ENCODE measurements at places on chromosomes 5 and 9.

GRCh38 chr5:15719784-15720183, 219.8 kb downstream of the FBXL7 start:
- DNase-seq, result no peak

- no peak for DNase-seq
Observed at GRCh38 chr5:58731641-58732040, 148.8 kb downstream of the RAB3C start.

DNA sequence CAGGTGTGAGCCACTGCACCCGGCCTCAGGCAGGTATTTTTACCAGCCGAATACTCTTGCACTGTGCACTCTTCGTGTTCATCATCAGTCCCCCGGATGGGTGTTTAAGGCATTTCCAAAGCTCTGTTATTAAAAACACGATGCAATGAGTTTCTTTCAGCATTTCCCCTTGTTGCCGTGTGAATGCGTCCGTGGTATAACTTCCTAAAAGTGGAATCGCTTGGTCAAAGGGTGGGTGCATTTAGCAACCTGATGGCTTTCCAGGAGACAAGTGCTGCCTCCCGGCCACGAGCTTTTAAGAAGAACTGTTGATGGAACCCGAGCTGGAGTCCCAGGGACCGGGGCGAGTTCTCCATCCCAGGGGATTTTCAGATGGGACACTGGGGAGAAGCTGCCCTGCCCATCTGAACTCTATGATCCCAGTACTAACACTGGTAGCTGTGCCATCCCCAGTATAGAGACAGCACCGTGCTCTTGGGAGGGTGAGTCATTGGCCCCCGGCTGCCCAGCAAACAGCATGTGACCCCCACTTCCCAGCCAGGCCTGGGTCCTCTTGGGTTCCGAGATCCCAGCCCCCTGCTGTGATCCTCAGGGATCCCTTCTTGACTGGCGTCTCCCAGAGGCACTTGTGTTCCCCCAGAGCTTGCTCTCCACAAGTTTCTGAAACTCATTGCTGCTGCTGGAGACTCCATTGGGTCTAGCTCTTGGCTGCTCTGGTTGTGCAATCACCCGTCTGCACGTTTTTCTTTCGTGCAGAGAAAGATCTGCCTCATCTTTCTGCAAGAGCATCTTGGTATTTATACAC, 169.5 kb upstream of the IER5L start:
- DNase-seq, result peak; percentile 78

DNA sequence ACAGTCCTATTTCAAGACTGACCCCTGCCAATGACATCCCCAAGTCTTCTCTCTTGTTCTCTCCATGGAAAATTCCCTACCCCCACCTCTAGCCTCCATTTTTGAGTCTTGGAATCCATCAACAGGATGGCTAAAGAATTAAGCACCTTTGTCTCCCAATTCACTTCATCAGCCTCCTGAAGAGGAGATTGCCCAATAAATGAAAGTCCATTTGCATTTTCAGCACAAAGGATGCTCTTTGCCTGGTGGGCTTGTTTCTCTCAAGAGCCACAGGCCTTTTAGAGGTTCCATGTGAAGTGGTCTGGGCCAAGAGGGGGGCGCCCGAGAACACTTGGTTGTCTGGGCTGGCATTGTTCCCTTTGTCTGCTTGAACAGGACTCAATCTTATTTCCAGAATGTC, 12.6 kb downstream of the HSD17B3 start:
- DNase-seq, result no peak

- DNase-seq, result no peak
Observed at GRCh38 chr5:109944461-109944860, 254.7 kb downstream of the MAN2A1 start.

DNA sequence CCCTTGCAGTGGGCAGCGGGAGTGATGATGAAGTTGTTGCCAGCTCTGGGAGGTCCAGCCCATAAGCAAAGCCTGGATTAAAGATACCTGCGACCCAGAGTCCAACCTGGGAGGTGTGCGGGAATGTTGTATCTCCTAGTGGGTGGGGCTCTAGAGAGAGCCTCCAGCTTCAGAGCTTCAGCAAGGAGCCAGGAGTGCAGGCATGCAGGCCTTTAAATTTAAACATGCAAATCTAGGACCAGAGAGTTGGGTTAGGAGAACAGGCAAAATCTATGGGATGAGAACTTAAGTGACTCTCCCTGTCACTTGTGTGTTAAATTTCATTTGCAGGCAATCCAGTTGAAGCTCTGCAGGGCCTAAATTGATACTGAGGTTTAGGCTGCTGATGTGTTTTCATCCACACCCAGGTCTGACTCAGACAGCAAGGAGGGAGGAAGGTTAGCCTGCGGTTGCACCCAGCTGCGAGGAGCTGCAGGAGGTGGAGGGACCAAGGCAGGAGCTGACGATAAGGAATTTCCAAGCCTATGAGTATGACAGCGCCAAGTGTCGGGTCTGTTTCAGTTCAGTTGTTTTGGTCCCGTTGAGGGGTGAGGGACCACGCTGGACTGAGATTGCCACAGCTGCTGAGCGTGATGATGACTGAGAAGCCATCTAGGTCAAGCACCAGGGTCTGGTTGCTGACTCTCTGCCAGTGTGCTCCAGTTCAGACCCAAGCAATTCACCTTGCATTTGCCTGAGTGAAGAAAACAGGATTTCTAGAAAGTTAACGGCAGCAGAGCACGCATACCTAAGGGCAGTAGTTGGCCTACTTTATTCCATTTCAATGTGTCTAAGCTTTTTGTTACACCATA, 243.0 kb downstream of the ICE1 start:
- DNase-seq, result no peak
